ENCODE measurements at places on chromosomes 5 and 9. TPM values are rescaled to one million over a fixed set of nuclear protein-coding genes. Genes with fewer than 3 reads are reported as not detected.

GRCh38 chr5:150130493-150130922, 25.1 kb downstream of the PDGFRB start:
- H3K4me1 ChIP-seq: no peaks in the 10 kb centered on the region
- no peaks in the 10 kb centered on the region for H3K27me3 ChIP-seq
- H3K36me3 ChIP-seq: no peaks in the 10 kb centered on the region
- no peak for DNase-seq
- no peak overlapping the region for H3K4me3 ChIP-seq

DNA sequence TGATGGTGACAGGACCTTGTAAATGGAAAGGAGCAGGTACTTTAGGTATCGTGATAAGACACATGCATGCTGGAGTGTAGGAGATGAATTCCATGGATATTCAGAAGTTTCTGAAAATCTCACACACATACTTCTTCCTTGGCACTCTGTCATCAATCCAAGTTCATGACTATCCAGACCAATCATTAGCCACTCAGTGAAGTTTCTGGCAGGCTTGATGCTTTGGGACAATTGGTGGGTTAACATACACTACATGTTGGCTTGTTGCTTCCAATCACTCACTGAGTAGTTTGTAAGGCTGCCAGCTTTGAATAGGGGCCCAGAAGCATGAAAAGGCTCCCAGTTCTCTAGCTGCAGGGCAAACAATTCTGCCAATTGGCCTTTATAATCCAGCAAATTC, 147.6 kb downstream of the CEMIP2 start:
- no peak for DNase-seq
- no peaks in the 10 kb centered on the region for H3K27me3 ChIP-seq
- no peak overlapping the region for H3K4me3 ChIP-seq
- H3K27ac ChIP-seq: no peak overlapping the region
- no peaks in the 10 kb centered on the region for H3K36me3 ChIP-seq

- H3K4me1 ChIP-seq: peaks cover 7% of the 10 kb centered on the region
- H3K27me3 ChIP-seq: no peaks in the 10 kb centered on the region
- no peak overlapping the region for H3K4me3 ChIP-seq
- no peaks in the 10 kb centered on the region for H3K36me3 ChIP-seq
- H3K27ac ChIP-seq: no peak overlapping the region
- no peak for DNase-seq
Measured at GRCh38 chr5:171447226-171447625, 27.8 kb downstream of the FGF18 start.

DNA sequence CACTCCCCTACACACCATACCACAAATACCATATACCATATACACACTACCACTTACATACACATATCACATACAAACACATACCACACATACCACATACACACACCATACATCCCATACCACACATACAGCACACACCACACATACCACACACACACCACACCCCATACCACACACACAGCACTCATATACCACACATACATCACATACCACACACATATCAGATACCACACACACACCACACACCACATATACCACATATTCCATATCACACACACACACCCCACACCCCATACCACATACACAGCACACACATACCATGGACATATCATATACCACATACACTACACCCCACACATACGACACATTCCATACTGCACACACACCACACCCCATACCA, 276.6 kb downstream of the GADD45G start:
- H3K4me3 ChIP-seq: no peak overlapping the region
- peaks cover 3% of the 10 kb centered on the region for H3K4me1 ChIP-seq
- no peaks in the 10 kb centered on the region for H3K36me3 ChIP-seq

- no peaks in the 10 kb centered on the region for H3K36me3 ChIP-seq
- DNase-seq: no peak
- no peaks in the 10 kb centered on the region for H3K4me1 ChIP-seq
- no peak overlapping the region for H3K27ac ChIP-seq
- no peaks in the 10 kb centered on the region for H3K27me3 ChIP-seq
Measured at GRCh38 chr9:110887276-110887675, 151.0 kb downstream of the LPAR1 start.

- no peaks in the 10 kb centered on the region for H3K36me3 ChIP-seq
- H3K27ac ChIP-seq: peak overlapping the region; percentile 70
- no peak for DNase-seq
- no peaks in the 10 kb centered on the region for H3K27me3 ChIP-seq
- no peak overlapping the region for H3K4me3 ChIP-seq
- peaks cover 24% of the 10 kb centered on the region for H3K4me1 ChIP-seq
Measured at GRCh38 chr9:110104261-110104809, 103.6 kb downstream of the C9orf152 start.

DNA sequence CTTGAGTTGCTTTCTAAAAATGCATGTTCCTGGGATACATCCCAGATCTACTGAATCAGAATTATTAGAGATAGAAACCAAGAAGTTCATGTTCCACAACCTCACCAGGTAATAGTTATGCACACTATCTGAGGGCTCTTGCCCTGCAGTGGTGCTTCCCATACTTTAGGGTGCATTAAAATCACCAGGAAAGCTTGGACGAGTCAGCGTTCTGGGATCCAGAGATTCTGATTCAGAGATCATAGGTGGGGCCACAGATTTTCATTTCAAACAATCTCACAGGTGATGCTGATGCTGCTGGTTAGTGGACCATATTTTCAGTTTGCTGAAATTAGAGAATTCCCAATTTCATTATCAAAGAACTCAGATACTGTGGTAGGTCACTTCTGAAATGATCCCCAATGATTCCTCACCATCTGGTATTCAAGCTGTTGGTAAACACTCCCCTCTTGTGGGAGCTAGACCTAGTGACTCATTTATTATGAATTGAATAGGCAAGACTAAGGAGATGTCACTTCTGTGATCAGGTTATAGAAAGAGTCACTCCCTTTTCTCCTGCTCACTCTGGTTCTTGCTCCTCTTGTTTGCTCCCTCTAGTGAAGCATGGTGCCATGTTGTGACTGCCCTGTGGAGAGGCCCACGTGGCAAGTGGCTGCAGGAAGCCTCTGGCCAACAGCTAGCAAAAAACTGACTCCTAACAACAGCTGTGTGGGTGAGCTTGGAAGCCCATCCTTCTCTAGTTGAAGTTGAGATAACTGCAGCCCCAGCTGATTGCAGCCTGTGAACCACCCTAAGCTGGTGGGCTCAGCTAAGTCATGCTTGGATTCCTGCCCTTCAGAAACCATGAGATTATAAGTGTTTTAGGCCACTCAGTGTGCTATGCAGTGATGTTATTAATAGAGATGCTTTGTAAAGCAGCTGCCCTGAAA, 59.8 kb downstream of the SH3TC2 start:
- H3K27me3 ChIP-seq: no peaks in the 10 kb centered on the region
- DNase-seq: peak; percentile 21
- H3K27ac ChIP-seq: no peak overlapping the region
- no peaks in the 10 kb centered on the region for H3K36me3 ChIP-seq

DNA sequence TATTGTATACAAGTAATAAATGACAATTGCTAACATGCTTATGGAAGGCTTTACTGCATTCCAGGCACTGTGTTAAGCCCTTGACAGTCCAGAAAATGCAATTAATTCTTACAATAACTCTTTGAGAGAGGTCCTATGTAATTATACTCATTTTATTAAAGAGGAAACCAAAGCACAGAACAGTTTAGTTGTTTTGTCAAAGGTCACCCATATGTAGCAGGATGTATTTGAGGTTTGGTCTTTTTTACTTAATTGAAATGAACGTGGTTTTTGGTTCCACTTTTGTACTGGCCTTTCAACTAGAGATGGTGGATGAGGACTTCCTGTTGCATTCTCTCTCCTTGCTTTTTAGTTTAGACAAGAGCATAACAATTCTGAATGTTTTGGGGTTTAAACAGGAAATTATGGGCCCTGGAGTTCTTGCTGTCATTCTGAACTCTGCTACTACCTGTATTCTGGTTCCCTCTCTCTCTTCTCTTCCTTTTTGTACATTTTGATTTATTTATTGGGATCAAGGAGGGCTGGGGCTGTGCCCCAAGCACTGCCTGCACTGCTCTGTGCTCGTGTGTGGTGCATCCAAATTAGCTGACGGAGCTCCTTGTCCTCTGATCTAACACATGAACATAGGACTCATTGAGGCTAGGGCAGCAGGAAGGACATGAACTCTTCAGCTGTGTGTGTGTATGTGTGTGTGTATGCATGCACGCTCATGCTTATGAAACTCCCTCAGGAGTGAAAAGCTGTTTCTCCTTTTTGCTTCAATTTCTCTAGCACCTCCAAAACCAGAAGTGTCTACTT, 47.4 kb downstream of the SLC28A3 start:
- H3K36me3 ChIP-seq: no peaks in the 10 kb centered on the region
- H3K4me1 ChIP-seq: peaks cover 6% of the 10 kb centered on the region
- H3K27me3 ChIP-seq: no peaks in the 10 kb centered on the region

- H3K4me3 ChIP-seq: peak overlapping the region; percentile 91
- peak; percentile 20 for DNase-seq
- H3K27me3 ChIP-seq: no peaks in the 10 kb centered on the region
- H3K27ac ChIP-seq: no peak overlapping the region
- H3K4me1 ChIP-seq: peaks cover 20% of the 10 kb centered on the region
- no peaks in the 10 kb centered on the region for H3K36me3 ChIP-seq
Measured at GRCh38 chr9:37801287-37801850, 772 bp downstream of the DCAF10 start.

DNA sequence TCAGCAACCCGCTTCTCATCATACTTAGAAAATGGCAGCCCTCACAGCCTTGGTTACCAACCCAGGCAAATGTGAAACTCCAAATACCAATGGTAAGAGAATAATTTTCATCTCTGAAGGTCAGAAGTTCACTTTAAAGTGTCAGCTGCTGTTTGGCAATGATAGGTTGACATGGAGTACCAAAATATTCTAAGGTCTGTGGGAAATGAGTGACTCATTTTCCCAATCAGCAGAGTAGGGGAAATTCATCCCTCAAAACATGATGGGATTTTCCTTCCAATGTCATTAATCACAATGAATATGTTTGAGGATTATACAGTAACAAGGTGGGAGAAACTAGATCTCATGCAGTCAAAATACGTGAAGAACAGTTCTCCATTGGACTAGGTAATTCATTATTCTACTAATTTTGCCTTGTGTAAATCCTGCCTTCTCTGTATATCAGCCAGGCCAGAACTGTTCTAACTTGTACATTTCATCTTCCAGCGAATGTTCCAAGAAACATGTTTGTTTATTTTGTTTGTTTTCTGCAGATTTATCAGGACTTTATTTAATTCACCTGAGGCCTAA, 53.1 kb upstream of the ERBIN start:
- no peak overlapping the region for H3K4me3 ChIP-seq
- H3K36me3 ChIP-seq: no peaks in the 10 kb centered on the region
- no peak overlapping the region for H3K27ac ChIP-seq
- DNase-seq: no peak
- H3K4me1 ChIP-seq: no peaks in the 10 kb centered on the region
- no peaks in the 10 kb centered on the region for H3K27me3 ChIP-seq

DNA sequence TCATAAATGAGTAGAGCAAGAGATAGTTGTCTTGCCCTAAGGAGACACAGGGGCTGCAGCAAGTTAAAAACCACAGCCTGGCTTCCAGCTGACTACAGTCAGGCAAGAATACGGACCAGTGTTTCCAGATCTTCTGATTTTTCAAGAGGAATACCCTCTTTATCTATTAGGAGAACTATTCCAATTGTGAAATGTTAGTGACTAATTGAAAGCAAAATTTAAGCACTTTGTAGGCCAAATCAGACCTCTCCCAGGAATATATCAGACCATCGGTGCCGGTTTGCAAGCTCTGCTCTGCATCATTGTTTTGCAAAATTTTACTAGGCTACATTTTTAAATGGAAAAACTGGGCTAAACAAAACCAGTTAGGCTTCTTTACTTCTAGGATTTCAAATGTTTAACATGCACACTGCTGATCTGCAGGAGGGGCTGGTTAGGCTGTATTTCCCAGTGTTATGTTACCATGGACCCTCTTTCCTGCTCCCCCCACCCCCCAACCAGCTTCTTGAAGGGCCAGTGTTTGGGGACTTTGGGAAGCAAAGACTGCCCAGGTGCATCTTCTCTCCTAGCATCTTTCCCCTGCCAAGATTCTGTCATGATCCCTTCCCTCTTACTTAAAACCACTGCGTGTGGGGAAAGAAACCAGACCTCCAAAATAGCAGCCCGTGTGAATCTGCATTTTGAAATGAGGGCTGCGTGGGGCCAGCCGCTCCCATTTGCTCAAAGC, 1.1 kb upstream of the ARSI start:
- H3K36me3 ChIP-seq: no peaks in the 10 kb centered on the region
- no peaks in the 10 kb centered on the region for H3K27me3 ChIP-seq
- no peak overlapping the region for H3K27ac ChIP-seq
- H3K4me1 ChIP-seq: peaks cover 10% of the 10 kb centered on the region
- H3K4me3 ChIP-seq: no peak overlapping the region

DNA sequence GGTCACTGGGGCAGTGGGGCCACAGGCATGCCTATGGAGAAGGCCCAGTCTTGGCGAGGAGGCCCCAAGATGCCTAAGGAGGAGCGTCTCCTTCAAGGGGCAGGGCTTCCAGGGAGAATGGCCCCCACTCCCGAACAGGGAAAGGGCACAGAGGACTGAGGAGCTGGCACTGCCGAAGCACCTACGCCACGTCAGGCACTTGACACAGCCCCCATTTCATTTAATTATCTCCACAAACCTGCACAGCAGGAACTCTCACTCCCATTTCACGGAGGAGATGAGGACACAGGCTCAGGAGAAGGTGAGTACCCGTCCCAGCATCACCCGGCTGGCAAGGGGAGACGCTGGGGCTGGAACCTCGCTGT, 26.0 kb downstream of the EGR1 start:
- no peak overlapping the region for H3K27ac ChIP-seq
- no peaks in the 10 kb centered on the region for H3K36me3 ChIP-seq
- no peak for DNase-seq
- H3K4me1 ChIP-seq: peaks cover 9% of the 10 kb centered on the region

DNA sequence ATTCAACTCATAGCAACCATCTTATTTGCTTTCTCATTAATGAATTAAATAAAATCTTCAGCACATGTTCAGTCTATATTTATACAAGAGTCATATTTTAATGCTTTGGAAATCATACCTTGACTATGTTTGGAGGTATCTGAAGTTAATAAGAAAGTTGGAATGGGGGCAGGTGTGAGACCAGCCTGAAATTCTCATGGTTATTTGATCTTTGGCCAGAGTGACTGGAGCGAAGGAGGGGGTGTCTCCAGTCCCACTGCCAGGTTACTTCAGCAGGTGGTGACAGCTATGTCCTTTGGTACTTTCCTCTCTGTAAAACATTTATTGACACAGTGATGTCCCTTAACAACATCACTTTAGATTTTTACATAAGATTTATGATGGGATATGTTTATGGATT, 318.1 kb upstream of the SGCD start:
- H3K27ac ChIP-seq: no peak overlapping the region
- H3K4me1 ChIP-seq: no peaks in the 10 kb centered on the region
- no peaks in the 10 kb centered on the region for H3K36me3 ChIP-seq
- H3K4me3 ChIP-seq: no peak overlapping the region
- DNase-seq: no peak

IFNA2 gene
- not detected for total RNA-seq

ARL14EPL gene
- not detected for total RNA-seq

SV2C gene
- 0.11 TPM for total RNA-seq

IFNA13 gene
- not detected for total RNA-seq

F2RL2 gene
- 0.73 TPM for total RNA-seq

LIFR gene
- total RNA-seq: 446 TPM

ZNF462 gene
- 60.4 TPM for total RNA-seq

PCDHA9 gene
- total RNA-seq: 0.54 TPM

C5orf63 gene
- total RNA-seq: 13.7 TPM

GABRG2 gene
- not detected for total RNA-seq

Measured in thyroid gland (tissue), 4 donors.